Activated CD4-positive, alpha-beta T cell treated with anti-CD3 and anti-CD28 coated beads, Interleukin-2, amount 10 ng/mL, durations not matched to agents 7 days and 5 days (primary cell): ENCODE measurements at places on chromosomes 7 and 10. TPM values are rescaled to one million over a fixed set of nuclear protein-coding genes. Genes with fewer than 3 reads are reported as not detected.

DNA sequence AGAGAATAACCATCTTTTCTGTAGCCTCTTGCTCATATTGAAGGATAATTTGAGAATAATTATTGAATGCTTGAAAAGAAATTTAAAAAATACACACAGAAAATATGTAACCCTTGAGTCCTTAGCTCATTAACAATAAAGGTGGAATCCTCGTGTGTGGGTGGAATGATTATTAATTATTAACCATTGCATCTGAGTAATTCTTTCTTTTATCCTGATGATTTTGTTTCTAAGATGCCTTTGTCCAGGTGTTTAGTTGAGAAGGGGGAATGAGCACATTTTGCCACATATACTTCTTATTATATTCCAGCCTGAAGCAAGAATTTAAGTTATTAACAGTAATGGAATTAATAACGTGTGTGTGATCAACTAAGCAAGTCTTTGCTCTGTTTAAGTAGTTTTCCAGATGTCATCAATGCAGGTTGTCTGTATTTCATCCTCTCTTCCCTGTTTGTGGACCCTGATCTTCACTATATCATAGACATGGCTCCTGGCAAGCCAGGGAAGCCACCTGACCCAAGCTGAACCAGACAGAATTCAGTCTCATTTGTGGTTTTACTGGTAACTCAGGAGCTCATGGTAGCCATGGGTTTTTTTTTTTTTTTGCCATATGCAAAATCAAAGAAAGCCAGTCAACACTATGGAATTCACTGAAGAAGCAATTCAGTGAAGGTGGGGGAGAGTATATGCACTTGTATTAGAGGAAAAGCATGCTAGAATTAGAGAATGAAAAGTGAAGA lies 144.3 kb downstream of the KIF20B start:
- DNase-seq = no peak

DNA sequence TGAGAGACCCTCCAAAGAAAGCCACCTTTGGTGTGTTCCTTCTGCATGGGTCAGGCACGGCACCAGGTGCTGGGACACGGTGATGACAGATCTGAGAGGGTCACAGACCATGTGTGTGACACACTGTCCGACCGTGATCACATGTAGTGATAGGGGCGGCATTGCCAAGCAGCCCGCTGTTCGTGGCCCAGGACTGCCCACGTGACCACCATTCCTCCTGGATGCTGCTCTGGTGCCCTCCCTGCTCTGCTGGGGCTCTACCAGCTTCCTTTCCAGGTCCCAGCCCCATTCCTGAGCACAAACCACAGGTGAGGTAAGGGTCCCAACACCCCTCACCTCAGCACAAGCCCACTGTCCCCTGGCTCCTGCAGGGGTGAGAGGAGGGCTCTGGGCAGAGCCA lies 10.1 kb upstream of the SLC18A3 start:
- DNase-seq = no peak

FRAT1 gene
- 6.2 TPM for total RNA-seq

- DNase-seq = no peak
Measured at GRCh38 chr10:67667035-67667425, 29.0 kb downstream of the CTNNA3 start.

DNA sequence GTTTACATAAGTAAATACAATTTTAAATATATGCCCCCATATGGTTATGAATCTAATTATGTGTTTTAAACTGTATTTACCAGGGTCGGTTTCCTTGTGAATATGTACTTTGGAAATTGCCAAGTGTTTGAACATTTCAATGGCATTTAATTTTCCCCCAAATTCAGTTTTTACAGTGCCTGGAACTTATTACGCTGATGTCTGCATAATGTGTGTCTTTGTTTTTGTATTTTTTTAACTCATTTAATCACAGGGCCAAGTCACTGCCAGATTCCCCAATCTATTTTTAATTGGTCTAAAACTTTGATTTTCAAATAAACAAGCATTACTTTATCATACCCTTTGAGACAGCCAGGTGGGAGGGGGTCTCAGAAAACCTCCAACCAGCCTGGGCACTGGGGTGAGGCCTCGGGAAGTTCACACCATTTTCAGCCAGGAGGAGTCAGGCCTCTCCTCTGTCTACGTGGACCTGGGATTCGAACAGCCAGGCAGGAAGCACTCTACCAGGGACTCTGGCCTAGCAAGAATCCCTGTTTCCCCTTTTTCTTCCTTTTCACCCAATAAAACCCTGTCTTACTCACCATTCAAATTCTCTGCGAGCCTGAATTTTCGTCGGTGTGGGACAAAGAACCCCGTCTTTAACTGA lies 151.5 kb upstream of the COL1A2 start:
- no peak for DNase-seq

DNA sequence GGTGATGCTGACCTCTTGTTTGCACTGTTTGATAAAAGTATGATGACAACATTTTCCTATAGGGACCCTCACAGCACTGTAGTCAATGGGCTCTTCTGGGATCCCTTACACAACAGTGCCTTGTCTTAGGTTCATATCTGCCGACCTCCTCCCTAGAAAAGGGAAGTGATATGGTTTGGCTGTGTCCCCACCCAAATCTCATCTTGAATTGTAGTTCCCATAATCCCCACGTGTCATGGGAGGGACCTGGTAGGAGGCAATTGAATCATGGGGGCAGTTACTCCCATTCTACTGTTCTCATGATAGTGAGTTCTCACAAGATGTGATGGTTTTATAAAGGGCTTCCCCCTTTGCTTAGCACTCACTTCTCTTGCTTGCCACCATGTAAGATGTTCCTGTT lies 23.1 kb downstream of the ZC3HAV1 start:
- DNase-seq = no peak

ZNF438 gene
- 3.8 TPM for total RNA-seq

UFSP1 gene
- 3.1 TPM for total RNA-seq

RNF32 gene
- total RNA-seq = 2.2 TPM

DNA sequence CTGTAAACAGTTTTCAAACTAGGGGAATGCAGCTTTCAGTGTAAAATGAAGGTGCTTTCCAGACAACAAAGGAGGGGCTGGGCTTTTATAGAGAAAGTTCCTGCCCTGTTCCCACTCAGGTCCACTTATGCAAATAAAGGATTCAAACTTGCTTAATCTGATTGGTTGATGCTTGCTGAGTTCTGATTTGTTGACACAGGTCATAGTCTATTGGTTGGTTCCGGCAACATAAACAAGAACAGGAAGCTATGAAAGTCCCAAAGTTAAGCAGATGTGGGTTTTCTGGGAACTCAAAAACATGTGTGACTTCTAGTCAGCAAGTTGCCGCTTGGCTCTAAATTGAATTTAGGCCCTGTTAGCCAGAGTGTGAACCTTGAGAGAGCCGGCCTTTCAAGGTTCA lies 194.2 kb upstream of the SVIL start:
- no peak for DNase-seq

ABCB4 gene
- not detected for total RNA-seq

CPN1 gene
- not detected for total RNA-seq

GRCh38 chr7:142788303-142789289 lies 17.8 kb downstream of the PRSS2 start:
- no peak for DNase-seq

- DNase-seq = no peak
Measured at GRCh38 chr10:112585126-112585525, 138.1 kb downstream of the VTI1A start.

TUBAL3 gene
- total RNA-seq = not detected

DNA sequence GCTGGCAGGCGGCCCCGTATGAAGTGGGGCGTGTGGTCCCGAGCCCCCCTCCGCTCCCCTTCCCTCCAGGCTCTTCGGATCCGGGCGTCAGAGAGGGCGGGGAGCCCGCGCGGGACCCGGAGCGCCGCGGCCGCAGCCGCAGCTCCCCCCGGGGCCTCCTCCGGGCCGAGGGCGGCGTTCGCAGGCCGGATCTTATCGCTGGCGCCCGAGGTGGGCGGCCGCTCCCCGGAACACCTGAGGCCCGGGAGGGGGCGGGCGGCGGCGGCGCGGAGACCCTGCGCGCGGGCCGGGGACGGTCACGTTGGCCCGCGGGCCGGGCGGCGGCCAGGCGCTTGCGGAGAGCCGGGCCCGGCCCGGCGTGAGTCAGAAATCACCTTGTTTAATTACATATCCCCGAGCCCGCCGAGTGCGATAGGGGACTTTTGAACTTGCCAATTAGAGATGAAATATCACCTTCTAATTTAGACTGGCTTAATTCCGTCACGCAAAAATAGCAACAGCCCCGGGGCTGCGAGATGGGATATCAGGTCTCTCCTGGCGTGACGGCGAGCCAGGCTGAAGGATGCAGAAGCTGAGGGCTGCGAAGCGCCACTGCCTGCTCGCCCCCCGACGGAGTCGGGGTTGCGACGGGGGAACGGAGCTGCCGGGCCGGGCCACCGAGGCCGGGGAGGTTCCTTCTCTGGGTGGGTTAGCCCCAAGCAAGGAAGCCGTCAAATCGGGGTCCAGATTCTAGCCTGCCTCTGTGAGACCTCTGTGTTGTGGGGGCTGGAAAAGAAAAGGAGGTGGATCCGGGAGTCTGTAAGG lies 43.4 kb downstream of the LDB3 start:
- peak; percentile 49 for DNase-seq

C7orf57 gene
- 0.21 TPM for total RNA-seq
